ENCODE measurements at places on chromosomes 5 and 9. TPM values are rescaled to one million over a fixed set of nuclear protein-coding genes. Genes with fewer than 3 reads are reported as not detected.

GRCh38 chr5:141878186-141878710 is at the start of gene PCDH1:
PCDH1 (minus strand) TSS chr5:141878410; CDS start chr5:141878262, 148 bp downstream.
- no peaks in the 10 kb centered on the region for H3K36me3 ChIP-seq
- peaks cover 5% of the 10 kb centered on the region for H3K27me3 ChIP-seq
- peak; percentile 84 for DNase-seq
- peaks cover 62% of the 10 kb centered on the region for H3K4me1 ChIP-seq

GRCh38 chr9:5509573-5509972 is 758 bp upstream of the PDCD1LG2 start:
- DNase-seq = no peak
- H3K4me1 ChIP-seq = peaks cover 4% of the 10 kb centered on the region

DNA sequence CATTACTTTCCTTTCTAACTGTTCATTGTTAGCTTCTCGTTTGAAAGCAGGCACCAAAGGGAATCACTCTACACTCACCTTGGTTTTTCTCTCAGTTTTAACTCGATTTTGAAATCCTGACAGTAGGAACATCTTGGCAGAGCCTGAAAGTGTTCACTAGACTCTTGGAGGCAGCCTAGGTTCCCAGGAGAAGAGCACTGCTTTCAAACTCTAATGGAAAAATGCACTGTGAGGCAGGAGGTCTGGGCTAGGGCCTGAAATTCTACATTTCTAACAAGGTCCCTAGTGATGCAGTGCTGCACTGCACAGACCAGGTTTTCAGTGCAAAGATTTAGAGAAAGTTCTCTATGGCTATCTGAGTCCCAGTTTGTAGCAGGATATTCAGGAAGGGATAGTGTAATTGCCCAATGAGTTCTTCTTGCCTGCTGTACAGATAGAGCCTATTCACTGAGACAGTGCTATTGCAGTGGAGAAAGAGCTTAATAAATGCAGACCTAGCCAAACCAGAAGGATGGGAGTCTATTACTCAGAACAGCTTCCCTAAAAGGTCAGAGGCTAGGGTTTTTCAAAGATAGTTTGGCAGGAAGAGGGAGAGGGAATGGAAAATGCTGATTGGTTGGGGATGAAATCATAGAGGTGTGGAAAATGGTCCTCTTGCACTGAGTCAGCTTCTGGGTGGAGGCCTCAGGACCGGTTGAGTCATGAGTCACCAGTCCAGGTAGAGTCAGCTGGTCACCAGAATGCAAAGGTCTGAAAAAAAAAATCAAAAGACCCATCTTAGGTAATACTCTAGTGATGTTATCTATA is 153.9 kb downstream of the GPBP1 start:
- H3K27me3 ChIP-seq = no peaks in the 10 kb centered on the region
- no peak overlapping the region for H3K4me3 ChIP-seq
- DNase-seq = no peak

DNA sequence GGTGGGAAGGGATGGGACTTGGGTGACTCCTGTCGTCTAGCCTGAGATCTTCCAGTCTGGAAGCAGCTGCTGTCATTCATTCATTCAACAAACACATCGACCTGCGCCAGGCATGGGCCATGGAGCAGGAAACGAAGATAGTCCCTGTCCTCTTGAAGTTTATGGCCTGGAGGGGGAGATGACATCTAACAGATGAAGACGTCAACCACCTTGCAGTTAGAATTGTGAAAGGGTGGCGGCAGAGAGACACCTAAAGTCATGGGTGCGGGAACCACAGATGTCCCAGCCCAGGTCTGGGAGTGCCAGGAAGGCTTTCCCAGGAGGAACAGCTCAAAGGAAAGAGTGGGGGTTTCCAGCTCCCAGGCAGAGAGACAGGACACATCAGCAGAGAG is 21.0 kb upstream of the IER5L start:
- no peaks in the 10 kb centered on the region for H3K36me3 ChIP-seq
- DNase-seq = no peak
- peaks cover 27% of the 10 kb centered on the region for H3K27me3 ChIP-seq
- H3K4me3 ChIP-seq = no peak overlapping the region

GRCh38 chr9:8821910-8822666 is 1022.5 kb upstream of the DMAC1 start:
- no peaks in the 10 kb centered on the region for H3K27me3 ChIP-seq
- DNase-seq = no peak
- H3K36me3 ChIP-seq = no peaks in the 10 kb centered on the region
- no peak overlapping the region for H3K27ac ChIP-seq
- H3K4me1 ChIP-seq = peaks cover 26% of the 10 kb centered on the region

DNA sequence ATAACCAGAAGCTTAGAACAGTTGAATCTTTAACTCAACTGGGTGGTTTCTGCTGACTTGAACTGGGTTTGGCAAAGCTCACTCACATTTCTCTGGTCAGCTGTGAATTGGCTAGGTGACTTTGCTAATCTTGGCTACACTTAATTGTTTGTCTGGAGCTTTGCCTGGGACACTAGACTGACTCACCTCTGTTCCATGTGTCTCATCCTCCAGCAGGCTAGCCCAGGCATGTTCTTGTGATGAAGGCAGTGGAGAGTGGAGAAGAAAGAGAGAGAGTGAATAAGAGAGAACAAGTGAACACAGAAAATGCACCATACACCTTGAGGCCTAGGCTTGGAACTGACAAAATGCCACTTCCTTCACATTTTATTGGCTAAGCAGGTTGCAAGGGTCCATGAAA is 32.6 kb downstream of the SPATA31D1 start:
- DNase-seq = no peak
- no peaks in the 10 kb centered on the region for H3K4me1 ChIP-seq
- H3K4me3 ChIP-seq = no peak overlapping the region
- no peak overlapping the region for H3K27ac ChIP-seq
- no peaks in the 10 kb centered on the region for H3K36me3 ChIP-seq
- no peaks in the 10 kb centered on the region for H3K27me3 ChIP-seq

DNA sequence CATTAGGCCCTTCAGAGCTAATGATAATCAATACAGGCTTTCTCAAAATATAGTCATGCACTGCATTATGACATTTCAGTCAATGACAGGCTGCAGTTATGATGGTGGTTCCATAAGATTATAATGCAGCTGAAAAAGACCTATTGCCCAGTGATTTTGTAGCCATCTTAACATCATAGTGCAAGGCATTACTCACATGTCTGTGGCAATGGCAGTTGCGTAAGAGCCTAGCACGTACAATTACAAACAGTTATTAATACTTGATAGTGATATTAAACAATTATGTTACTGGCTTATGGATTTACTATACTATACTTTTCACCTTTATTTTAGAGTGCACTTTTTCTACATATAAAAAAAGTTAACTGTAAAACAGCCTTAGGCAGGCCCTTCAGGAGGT is 214.8 kb downstream of the ISL1 start:
- H3K4me3 ChIP-seq = no peak overlapping the region
- no peaks in the 10 kb centered on the region for H3K4me1 ChIP-seq
- no peak for DNase-seq
- no peak overlapping the region for H3K27ac ChIP-seq
- no peaks in the 10 kb centered on the region for H3K36me3 ChIP-seq
- no peaks in the 10 kb centered on the region for H3K27me3 ChIP-seq

DNA sequence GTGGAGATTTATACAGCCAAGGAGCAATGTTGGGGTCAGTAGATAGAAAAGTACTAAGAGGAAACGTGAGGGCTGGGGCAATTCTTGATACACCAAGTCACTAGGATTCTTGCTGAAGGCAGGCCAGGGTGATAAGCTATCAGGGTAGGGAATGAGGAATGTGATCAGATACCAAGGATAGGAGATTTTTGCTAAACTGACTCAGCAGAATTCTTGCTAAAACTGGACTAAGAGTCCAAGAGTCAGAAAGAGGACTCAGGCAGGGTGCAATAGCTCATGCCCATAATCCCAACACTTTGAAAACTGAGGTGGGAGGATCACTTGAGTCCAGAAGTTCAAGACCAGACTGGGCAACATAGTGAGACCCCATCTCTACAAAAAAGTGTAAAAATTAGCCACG is 71.7 kb downstream of the ENTREP1 start:
- no peaks in the 10 kb centered on the region for H3K27me3 ChIP-seq
- no peaks in the 10 kb centered on the region for H3K4me1 ChIP-seq
- no peak overlapping the region for H3K4me3 ChIP-seq
- no peak overlapping the region for H3K27ac ChIP-seq
- H3K36me3 ChIP-seq = no peaks in the 10 kb centered on the region
- no peak for DNase-seq

DNA sequence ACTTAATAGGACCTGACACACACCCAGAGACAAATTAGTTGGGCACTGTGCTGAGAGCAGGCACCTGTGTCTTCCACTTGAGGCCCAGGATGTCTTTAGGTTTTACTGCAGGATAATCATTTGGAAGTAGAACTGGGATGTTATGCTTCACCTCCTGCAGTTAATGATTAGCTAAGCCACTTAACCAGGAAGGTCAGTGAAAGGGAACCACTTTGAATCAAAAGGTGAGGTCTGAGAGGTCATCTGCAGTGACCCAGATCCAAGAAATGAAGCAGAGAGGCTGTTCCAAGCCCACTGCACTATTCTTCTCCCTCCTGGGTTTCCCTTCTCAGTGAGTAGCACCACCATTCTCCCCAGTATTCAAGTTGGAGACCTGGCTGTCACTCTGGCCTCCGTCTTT is 110.5 kb downstream of the SNX18 start:
- peak; percentile 8 for DNase-seq
- no peak overlapping the region for H3K27ac ChIP-seq
- no peaks in the 10 kb centered on the region for H3K4me1 ChIP-seq
- H3K27me3 ChIP-seq = no peaks in the 10 kb centered on the region
- no peaks in the 10 kb centered on the region for H3K36me3 ChIP-seq

GRCh38 chr5:16013334-16014065 is 166.1 kb downstream of the MARCHF11 start:
- H3K36me3 ChIP-seq = no peaks in the 10 kb centered on the region
- DNase-seq = no peak
- H3K27me3 ChIP-seq = no peaks in the 10 kb centered on the region
- H3K27ac ChIP-seq = no peak overlapping the region

GRCh38 chr9:134329576-134329855 is 3.3 kb downstream of the RXRA start:
- peak overlapping the region; percentile 87 for H3K27ac ChIP-seq
- no peaks in the 10 kb centered on the region for H3K36me3 ChIP-seq
- no peak for DNase-seq
- no peak overlapping the region for H3K4me3 ChIP-seq
- peaks cover 46% of the 10 kb centered on the region for H3K4me1 ChIP-seq

DNA sequence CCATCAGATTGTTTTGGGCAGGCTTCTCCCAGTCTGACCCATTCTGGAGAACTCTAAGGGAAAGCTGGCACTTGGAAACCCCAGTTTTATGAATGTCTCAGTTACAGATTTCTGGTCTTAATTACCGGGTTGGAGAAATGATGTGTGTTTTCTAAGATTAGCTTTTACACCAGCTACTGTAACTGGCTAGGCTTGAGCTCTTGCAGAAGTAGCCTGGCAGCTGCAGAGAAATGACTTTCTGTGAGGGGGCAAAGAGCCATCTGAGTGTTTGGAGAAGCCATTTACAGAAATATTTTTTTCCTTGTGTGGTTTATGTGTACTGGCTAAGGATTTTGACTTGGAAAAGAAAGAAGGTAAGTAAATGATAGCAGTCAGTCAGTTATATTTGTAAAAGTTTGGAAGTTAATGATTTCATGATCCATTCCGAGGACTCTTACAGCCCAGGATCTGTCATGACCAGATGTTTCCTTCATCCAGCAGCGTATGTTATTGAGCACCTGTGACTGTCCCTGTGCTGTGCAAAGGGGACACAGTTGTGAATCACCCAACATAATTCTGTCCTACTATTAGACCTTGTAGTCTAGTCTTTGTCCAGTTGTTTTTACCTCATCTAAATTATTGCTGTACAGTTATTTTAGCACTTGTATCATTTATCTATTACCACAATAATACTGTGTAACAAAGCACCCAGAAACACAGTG is 53.7 kb upstream of the GDNF start:
- DNase-seq = no peak
- H3K27ac ChIP-seq = no peak overlapping the region
- H3K27me3 ChIP-seq = no peaks in the 10 kb centered on the region
- no peaks in the 10 kb centered on the region for H3K36me3 ChIP-seq
- no peaks in the 10 kb centered on the region for H3K4me1 ChIP-seq

- peak; percentile 11 for DNase-seq
- H3K4me1 ChIP-seq = peaks cover 29% of the 10 kb centered on the region
- no peak overlapping the region for H3K27ac ChIP-seq
- no peaks in the 10 kb centered on the region for H3K27me3 ChIP-seq
- H3K4me3 ChIP-seq = no peak overlapping the region
Observed at GRCh38 chr5:39427229-39427628, 2.4 kb upstream of the DAB2 start.

GRCh38 chr9:74773886-74774479 is 113.7 kb downstream of the TRPM6 start:
- H3K4me3 ChIP-seq = no peak overlapping the region
- no peaks in the 10 kb centered on the region for H3K36me3 ChIP-seq
- no peaks in the 10 kb centered on the region for H3K27me3 ChIP-seq
- DNase-seq = peak; percentile 84
- H3K4me1 ChIP-seq = no peaks in the 10 kb centered on the region
- H3K27ac ChIP-seq = no peak overlapping the region

GRCh38 chr9:127204771-127205470 is 59.7 kb upstream of the GARNL3 start:
- no peak overlapping the region for H3K27ac ChIP-seq
- no peaks in the 10 kb centered on the region for H3K27me3 ChIP-seq
- H3K36me3 ChIP-seq = no peaks in the 10 kb centered on the region

DNA sequence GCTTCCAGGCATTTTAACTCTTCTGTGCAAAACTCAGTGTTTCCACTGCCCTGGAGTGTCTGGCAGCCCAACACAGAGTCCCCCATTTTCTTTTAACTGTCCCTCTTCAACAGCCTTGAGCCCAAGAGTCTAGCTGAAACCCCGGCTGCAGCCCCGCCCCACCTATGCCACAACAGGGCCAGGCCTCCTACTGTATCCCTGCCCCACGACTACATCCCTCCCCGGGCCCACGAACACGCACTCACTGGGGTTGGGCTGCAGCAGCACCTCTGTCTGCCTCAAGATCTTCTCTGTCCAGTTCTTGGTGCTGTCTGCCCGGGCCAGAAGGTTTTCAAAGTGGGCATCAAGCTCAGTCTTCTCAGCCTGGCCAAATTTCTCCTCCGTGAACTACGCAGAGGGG is 6.1 kb downstream of the SH3GLB2 start:
- no peak for DNase-seq
- H3K27ac ChIP-seq = no peak overlapping the region
- H3K36me3 ChIP-seq = no peaks in the 10 kb centered on the region
- no peaks in the 10 kb centered on the region for H3K27me3 ChIP-seq
- H3K4me1 ChIP-seq = peaks cover 13% of the 10 kb centered on the region
- H3K4me3 ChIP-seq = no peak overlapping the region

- H3K27ac ChIP-seq = peak overlapping the region; percentile 11
- no peak overlapping the region for H3K4me3 ChIP-seq
- no peaks in the 10 kb centered on the region for H3K27me3 ChIP-seq
Observed at GRCh38 chr5:124659798-124660197, 86.6 kb downstream of the ZNF608 start.

Gene DOCK8
- total RNA-seq = 0.93 TPM

Gene LOX
- total RNA-seq = 0.11 TPM

Gene HNRNPH1
- total RNA-seq = 1,138 TPM

Gene GDF9
- total RNA-seq = 0.46 TPM

Gene CENPH
- 160 TPM for total RNA-seq

Gene CCDC180
- 6.3 TPM for total RNA-seq

Gene SLC6A18
- not detected for total RNA-seq
